GM12878 (cell line): ENCODE measurements at places on chromosomes 12 and 14.

- no peak for DNase-seq
These were observed 4.4 kb upstream of the C1RL start for GRCh38 chr12:7113389-7113871.

DNA sequence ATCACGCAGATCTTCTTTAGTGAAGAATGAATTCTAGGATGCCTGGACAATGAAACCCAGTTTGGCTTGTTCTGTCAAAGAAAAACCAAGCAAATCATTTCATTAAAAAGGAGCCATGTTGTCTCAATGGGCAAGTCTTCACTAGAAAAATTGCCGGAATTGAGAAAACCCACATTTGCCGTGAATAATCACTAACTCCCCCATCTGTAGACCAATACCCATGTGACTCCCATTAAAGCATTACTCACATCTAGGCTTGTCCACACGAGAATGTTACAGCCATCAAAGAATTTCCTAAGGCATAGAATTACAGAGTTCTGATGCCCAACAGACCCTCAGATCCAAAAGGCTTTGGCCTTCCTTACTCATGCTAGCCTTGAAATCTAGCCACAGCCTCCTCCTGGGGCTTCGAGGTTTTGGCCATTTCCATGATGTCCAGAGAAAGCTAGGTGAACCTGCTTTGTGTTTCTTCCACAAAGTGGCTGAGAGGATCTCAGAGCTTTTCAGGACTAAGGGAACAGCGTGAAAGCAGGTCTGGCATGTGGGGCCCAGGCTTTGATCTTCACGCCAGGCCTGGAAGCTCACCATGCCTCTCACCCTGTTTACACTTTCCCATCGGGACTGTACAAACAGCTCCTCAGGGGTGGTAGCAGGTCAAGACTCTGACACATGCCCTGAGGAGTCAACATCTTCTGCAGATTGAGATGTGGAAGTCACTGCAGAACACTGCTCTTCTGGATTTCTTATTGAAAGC lies 12.1 kb downstream of the SLC7A8 start:
- DNase-seq: no peak

GRCh38 chr12:116538076-116538591 lies 21.0 kb upstream of the MAP1LC3B2 start:
- DNase-seq: peak; percentile 68

DNA sequence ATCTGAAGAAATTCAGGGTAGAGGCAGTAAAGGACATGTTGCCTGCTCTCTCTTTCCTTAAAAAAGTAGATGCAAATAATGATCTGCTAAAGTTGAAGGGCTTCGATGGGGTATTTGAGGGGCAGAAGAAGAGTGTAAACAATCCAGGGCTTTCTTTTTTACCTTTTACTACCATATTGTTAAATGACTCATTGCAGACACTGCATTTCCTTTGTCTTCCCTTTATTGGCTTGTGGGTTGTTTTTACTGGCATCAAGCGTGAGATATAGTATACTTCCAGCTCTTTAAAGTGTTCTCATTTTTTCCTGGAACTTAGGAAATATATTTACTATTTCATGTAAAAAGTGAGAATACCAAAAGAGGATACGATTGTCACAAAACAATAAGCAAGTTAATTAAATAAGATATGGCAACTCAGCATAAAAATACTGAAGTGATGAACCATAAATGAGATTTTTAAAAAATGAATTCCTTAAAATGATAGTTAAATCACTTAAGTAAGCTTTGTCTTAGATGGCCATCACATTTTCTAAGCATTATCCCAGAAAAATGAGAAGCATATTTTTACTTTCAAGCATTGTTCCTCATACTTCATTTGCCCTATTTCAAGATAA lies 72.3 kb upstream of the KRAS start:
- no peak for DNase-seq

GRCh38 chr12:57815177-57816000 lies 3.1 kb downstream of the AVIL start:
- no peak for DNase-seq

GRCh38 chr14:36719823-36720222 lies 58.2 kb downstream of the PAX9 start:
- DNase-seq: no peak

GRCh38 chr12:19095756-19096480 lies 33.6 kb upstream of the PLEKHA5 start:
- DNase-seq: no peak

GRCh38 chr12:125552295-125552694 lies 487.1 kb downstream of the AACS start:
- DNase-seq: no peak

DNA sequence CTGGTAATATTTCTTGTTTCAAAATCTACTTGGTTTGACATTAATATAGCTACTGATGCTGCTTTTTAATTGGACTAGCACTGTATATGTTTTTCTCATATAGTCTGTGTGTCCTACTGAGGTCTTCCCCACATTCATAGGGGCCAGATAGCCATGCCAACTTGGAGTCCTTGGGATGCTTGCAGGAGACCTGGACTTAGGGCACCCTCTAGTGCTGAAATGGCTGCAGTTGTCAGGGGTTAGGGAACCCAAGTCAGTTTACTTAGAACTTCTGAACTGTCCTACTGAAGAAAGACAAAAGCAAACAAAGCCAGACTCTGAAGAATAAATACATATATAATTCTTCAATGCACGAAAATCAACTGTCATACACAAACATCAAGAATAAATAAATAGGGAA lies 279.9 kb upstream of the SYT1 start:
- DNase-seq: no peak

- DNase-seq: no peak
These were observed at the start of gene INF2 for GRCh38 chr14:104689109-104689880. Gene INF2, plus strand, starts transcription at chr14:104689618. Its CDS starts 11,748 bp downstream, at chr14:104701366.

GRCh38 chr12:123160801-123161487 lies 10.1 kb upstream of the PITPNM2 start:
- no peak for DNase-seq

DNA sequence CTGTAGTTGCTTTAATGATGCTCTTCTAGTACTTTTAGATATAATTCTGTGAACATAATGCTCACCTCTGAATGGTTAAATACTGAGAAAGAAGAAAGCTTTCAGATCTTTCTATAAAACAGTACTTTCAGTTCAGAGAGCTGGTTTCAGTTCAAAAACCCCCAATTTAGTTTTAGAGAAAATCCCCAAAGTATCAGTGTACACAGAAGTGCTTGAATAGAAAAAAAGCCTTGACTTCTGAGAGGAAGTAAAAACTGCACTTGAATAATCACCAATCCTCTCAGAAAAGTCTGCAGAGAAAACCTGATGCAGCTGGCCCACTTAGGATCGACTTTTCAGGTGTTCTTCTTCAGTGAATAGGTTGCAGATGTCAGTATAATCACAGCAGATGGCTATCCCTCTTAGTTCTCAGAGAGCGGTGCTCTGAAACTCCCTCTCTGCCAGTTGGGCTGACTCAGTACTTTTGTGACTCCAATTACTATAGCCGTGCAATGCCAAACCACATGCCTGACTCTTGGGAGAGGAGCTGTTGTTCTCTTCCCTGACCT lies 616.3 kb downstream of the LRFN5 start:
- peak; percentile 67 for DNase-seq

DNA sequence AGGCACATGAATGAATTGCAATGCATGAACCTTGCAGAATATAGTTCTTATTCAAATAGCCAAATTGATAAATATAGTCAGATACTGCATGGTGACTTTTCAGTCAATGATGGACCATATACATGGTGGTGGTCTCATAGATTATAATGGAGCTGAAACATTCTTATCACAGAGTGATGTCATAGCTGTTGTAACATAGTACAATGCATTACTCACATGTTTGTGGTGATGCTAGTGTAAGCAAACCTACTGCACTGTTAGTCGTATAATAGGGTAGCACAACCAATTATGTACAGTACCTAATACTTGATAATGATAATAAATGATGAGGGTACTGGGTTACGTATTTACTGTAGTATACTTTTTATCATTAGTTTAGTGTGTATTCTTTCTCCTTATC lies 280.3 kb downstream of the BCAT1 start:
- DNase-seq: no peak

DNA sequence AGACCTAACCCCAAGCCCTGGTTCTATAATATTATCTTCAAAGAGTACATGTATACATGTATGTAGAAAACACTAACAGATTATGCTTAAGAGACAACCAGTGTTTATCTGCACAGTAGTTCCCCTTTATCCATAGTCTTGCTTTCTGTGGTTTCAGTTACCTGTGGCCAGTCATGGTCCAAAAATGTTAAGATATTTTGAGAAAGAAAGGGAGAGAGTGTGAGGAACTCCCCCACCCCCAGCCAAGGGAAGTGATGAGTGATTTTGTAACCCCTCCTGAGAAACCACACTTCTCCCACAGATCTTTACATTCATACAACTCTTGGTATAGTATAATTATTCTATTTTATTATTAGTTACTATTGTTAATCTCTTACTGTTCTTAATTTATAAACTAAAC lies 77.3 kb upstream of the CNTN1 start:
- DNase-seq: peak; percentile 11

DNA sequence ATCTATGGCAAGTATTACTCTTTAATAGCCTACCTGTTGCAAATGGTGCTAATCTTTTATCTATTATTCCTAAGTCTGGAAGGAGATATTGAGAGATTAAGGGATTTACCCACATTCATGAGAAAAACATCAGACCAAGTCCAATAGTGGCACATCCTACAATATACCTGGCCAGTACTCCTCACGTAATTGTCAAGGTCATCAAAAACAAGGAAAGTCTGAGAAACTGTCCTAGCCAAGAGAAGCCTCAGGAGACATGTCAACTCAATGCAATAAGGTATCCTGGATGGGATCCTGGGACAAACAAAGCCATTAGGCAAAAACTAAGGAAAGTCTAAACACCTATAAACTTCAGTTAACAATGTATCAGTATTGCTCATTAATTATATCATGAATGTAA lies 12.5 kb downstream of the NR2C1 start:
- no peak for DNase-seq

DNA sequence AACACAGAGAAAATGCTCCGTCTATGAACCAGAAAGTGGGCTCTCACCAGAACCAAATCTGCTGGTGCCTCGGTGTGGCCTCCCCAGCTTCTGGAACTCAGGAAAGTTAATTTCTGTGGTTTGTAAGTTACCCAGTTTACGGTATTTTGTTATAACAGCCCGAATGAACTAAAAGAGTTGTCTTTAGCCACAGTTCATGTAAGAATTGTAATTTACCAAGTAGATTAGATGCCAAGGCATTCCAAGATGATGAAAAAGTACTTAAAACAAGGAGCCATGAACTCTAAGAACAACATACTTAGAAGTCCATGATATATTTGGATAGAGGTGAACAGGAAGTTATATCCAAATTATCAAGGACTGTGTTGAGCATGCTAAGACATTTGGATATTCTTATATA lies 259.9 kb upstream of the GARIN6 start:
- no peak for DNase-seq

- no peak for DNase-seq
These were observed 45.5 kb upstream of the SEL1L start for GRCh38 chr14:81579115-81579514.

GRCh38 chr12:51705450-51705849 lies 114.4 kb downstream of the SCN8A start:
- no peak for DNase-seq

DNA sequence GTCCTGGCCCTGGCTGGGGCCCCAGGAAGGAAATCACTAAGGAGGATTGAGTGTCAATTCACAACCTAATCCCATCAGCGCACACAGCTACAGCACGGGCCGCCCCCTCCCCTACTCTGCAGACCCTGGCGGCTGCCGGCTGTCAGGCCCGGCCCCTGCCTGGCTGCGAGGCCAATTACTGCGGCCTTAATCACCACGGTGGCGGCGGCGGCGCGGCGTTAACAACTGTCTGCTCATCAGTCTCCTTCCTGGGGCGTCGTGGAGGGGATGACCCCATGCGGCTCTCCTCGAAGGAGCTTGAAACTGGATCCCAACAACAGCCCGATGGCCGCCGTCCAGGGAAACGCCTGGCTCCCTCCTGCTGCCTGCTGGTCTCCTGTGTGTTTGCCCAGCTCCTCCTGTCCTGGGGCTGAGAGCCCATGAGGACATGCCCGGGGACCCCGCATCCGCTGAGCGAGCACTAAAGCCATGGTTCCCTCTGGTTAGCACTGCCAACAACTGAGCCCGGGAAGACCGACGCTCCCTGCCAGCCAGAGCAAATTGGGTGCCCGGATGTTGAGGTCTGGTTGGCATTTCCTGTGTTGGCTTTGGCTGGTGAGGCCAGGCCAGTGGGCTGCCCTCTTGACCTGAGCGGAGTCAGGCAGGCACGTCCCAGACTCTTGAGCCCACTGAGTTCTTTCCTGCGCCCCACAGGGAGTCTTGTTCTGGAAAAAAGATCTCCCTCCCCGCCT lies 21.8 kb upstream of the EIF2B2 start:
- no peak for DNase-seq

DNA sequence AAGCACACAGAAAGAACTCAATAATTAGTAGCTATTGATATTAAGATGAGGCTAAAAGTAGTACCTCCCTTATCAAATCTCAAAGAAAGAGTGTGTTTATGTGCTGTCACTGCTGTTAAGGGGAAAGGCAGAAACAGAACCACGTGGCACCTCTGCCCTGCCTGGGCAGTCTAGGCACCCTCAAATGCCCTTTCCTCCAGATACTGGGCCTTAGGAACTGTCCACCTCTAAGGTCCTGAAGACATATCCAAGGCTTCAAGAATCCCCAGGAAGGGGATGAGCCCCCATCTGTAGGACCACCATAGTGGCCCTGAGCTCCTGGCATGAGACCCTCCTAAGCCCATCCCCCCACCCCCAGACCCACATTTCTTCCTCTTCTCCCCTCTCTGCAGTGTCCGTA lies 29.1 kb downstream of the NGB start:
- no peak for DNase-seq

DNA sequence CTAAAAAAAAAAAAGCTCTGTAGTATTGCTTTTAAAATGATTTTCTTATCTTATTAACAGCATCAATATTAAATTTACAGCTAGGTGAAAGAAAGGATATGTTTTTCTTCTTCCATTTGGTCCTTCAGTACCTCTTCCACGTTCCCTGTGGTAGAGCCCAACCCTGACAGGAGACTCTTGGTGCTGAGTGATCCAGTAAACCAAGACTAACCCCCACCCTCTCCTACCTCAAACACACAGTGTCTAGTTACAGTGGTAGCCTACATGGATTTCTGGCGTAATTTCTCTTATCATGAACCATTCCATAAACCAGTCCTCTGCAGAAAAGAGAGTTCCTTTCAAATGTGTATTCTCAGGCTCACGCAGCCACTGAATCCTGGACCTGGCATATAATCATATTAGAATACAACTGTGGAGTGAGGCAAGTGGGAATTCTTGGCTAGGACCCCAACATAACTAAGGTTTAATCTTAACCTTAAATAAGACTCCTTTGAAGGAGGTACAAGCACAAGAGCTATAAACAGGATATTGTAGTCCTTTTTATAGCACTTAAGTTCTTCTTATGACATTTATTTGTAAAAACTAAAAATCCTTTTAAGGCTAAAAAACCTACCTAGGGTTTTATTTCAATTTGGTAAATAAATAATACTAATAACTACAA lies 27.1 kb downstream of the TXNRD1 start:
- no peak for DNase-seq

DNA sequence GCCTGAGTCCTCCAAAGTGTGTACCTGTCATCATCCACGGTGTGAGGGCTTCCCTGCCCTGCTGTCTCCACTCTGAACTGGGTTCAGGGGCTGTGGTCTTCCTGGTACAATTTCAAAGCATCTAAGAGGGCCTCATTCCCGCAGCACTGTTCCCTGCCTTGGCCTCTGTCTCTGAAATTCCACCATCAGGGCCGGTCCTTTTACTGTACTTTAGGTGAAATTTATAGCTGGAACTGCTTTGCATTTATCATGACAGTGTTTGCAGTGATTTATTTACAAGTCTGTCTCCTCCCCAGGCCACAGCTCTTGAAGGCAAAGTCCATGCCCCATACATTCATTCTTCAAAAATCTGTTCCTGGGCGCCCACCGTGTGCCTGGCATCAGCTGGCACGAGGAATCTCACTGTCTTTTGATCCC lies 36.9 kb upstream of the NCOR2 start:
- no peak for DNase-seq
